ENCODE measurements at places on chromosomes 3 and 15. TPM values are rescaled to one million over a fixed set of nuclear protein-coding genes. Genes with fewer than 3 reads are reported as not detected.

DNA sequence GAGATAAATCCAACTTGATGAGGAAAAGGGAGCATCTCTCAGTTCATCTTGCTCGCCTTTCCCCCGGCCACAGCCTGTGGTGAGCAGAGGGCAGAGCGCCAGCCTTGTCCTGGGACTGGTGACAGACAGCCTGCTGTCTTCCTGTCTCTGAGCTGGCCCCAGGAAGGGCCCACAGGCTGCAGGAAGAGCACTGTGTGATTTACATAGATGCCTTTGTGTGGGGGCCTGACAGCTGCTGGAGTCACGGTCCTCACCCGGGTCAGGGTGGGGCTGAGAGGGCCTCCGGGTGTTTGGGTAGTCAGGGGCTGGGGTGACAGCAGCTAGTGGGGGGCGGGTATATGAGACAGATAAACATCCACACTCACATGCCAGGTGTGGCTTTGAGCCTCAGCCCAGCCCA lies 29.3 kb downstream of the PLA2G4D start:
- DNase-seq: peak; percentile 75

DNA sequence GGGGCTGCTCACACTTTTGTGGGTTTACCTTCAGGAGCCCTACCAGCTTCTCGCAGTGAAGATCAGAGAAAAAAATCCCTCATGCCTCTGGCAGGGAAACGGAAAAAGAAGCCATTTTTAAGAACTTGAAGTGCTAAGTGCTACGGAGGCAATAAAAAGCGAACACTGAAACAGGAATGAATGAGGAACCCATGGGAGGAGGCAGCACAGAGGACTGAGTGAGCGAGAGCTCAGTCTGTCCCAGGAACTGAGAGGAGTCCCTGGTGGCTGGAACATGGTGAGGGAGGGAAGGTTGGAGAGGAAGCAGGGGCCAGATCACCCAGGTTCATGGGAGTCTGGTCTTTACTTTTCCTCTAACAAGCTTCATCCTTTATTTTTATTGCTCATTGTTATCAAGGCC lies 228.1 kb upstream of the PROK2 start:
- peak; percentile 28 for DNase-seq

SLITRK3 gene
- total RNA-seq: 0.27 TPM

B4GALT4 gene
- total RNA-seq: 11.7 TPM

EPHA3 gene
- 25.4 TPM for total RNA-seq

KIF23 gene
- total RNA-seq: 16.5 TPM

All from muscle of leg (tissue), 16 donors.